ENCODE measurements at places on chromosomes 2 and 18.
A peak's percentile ranks its signal among the peaks of the same experiment; 100 is the strongest.

DNA sequence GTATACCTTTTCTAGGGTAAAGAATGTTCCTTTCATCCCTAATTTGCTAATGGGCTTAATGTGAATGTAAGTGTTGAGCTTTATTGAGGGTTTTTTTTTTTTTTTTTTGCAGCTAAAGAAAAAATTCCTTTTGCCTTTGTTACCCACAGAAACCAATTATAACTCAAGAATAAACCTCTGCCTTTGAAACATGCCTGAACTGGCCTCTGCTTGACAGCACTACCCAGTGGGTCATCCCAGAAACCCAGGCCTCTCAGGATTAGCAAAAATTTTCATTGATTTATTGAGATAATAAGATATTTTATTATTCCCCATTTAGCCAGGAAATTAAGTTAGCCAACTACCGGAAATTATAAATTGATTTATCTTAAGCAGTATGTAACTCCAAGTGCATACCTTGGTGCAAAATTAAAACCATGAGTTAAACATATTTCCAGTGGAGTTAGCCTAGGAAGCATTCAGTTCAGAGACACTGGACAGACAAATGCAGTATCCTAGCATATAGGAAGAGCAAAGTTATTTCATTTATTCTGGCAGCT lies 67.0 kb upstream of the RASGRP3 start:
- no peak for DNase-seq

GRCh38 chr2:234512884-234513669 lies 16.2 kb upstream of the ARL4C start:
- DNase-seq, result no peak

DNA sequence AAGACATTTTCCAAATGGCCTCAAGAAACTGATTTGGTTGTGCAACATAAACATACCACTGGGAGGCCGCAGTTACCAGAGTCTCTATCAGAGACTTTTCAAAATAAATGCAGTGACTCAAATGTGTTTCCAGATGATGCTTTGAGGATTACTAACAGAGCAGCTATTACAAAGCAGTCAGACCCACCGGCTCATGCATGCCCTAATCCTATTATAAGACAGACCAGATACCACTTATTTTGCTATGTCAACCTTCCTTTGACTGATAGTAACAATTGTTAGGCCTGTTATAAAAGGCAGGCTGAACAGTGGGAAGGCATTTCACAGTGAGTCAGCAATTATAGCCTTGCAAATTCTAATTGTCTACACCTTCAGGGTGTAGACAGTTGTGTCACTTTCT lies 217.7 kb downstream of the LRRTM1 start:
- no peak for DNase-seq

GRCh38 chr2:10433264-10433946 lies 14.7 kb downstream of the ODC1 start:
- DNase-seq, result no peak

DNA sequence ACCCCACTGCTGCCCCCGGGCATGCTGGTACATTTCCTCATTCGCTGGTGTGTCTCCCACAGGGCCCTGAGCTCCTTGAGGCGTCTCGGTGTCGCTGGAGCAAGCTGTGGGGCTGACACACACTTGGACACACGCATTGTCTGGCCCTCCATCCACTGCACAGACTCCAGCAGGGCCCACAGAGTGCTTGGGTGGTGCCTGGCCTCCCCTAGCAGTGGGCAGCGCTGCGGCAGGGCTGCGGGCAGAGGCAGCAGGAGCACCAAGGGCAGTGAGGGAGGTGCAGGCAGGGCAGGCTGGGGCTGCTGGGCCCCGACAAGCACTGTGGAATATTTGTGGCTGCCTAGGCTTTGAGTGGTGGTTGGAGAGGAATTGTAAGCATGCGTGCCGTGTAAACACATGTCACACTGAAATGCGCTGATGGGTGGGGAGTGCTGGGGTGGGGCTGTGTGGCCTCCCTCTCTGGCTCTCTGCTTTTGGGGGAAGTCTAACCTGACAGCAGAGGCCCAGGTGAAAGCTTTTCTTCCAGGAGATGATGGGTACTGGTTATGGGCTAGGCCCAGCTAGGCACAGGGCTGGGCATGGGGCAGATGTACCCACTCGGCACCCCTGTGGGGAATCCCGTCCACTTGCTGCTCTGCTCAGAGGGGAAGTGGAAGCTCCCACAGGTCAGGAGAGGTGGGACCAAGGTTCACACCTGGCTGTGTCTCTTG lies 55.5 kb upstream of the HS6ST1 start:
- DNase-seq, result no peak

- DNase-seq, result no peak
These were observed 49.8 kb downstream of the SPATS2L start for GRCh38 chr2:200356321-200356720.

DNA sequence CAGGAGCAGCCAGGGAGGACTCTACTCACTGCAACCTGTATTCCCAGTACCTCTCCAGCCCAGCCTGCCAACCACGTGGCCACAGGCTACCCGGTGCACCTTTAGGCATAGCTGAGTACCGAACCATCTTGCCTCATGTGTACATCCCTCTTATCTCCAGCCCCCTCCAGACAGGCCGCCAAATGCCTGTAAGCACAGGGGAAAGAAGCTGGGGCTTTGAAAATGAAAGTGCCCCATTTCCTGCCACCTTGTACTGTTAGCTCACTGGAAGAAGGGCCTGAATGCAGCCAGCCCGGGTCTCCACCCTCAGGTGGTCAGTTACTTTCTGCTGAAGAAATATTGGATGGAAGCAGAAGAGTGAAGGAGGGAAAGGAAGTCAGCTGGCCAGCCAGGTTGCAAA lies 27.2 kb upstream of the RFX8 start:
- DNase-seq, result no peak

GRCh38 chr2:39549718-39550464 lies 112.8 kb upstream of the MAP4K3 start:
- no peak for DNase-seq

DNA sequence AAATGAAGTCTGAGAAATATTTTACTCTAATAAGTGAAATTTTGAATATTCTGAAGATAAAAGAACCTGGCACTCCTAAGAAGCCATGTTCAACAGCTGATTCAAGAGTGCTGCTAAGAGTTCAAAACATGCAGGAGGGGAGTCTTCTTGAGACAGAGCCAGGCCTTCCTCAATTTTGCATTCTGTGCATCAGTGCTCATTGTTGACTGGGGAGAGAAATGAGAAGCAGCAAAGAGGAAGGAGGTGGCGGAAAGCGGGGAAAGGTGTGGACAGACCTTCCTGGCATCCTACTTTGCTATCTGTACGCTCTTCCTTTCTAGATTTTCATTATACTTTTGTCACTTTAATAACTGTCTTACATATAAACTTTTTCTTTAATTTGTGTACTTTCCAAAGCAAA lies 29.7 kb upstream of the TXNDC2 start:
- no peak for DNase-seq

DNA sequence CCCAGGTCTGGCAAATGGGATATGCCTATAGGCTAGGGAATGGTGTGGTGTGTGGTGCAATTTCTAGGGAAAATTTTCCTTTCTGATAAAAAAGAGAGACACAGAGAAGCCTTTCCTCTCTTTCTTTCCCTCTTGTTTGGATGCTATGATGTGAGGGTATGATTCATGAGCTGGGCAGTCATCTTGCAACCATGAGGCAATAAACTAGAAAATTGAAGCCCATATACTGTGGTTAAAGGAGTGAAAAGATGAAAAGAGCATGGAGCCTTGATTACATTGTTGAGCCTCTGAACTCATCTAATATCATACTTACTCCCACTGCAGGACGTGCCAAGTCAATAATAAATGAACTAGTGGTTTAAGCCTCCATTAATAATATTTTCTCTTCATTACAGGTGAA lies 215.6 kb downstream of the HAUS1 start:
- DNase-seq, result no peak

- DNase-seq, result no peak
These were observed 34.0 kb downstream of the NAPG start for GRCh38 chr18:10559553-10560451.

GRCh38 chr2:122754561-122754960 lies 999.1 kb downstream of the TSN start:
- no peak for DNase-seq

DNA sequence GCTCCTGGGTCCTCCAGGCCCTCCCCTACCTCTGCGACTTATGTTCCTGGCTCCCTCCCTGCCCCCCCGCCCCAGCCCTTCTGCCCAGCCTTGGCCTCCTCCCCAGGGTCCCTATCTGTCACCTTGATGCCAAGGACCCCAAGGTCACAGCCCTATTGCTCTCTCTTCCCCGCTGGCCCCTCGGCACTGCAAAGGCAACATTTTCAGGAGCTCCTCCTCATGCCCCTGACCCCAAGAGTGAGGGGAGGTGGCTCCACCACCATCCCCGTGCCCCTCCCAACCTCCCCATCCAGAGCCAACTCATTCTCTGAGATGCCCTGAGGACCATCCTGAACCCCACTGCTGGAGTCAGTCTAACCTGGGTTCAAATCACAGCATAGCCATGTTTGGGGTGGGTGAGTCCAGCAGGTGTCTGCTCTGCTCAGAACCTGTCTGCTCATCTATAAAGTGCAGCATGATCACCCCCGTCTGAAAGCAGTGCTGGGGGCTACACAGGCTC lies 11.7 kb downstream of the LIMS2 start:
- DNase-seq, result no peak

DNA sequence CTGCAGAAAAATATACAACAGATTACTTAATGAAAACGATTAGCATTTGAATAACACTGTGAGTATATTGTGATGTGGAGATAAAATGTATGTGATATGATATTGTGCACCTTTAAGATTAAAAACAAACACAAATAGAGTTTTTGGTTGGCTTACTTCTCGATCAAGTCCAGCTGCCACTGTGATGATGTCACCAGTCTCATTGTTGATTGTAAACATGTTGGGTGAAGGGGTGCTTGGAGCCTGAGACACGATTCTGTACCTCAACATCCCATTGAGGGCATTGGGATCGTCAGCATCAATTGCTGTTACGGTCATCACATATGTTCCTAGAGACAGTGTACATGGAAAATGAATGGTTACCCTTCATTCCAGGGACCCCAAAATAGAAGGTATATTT lies 174.1 kb downstream of the CDH2 start:
- no peak for DNase-seq

DNA sequence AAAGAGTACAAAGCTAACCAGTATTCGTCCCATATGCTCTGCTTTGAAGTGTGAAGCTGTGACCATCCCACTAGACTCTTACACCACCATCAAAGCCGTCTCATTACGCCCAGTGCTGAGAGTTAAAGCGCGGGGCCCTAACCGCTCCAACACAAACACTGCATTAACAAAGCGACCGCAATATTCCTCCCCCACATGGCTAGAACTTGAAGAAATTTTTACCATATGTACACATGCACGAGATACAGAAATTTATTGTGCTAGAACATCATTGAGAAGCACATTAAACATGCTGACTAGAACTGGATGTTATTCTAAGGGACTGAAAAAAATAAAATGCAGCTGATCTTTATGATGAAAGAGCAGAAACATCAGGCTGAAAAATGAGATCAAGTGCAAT lies 20.5 kb downstream of the FTCDNL1 start:
- DNase-seq, result no peak

DNA sequence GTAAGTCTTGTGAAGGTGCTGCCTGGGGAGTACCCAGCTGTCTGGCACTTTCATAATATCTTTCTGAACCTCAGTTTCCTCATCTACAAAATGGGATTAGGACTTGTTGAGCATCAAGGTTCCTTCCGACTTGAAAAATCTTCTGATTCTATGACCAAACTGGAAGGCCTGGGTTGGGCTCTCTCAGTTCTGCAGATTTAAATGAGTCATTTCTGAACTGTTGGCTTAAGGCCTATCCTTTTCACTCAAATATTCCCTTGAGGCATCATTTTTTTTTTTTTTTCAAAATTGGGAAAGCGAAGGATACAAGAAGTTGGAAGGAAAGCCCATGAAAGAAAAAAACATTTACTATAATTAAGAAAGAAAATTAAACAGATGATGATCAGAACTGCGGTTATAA lies 40.8 kb upstream of the CYP1B1 start:
- no peak for DNase-seq

DNA sequence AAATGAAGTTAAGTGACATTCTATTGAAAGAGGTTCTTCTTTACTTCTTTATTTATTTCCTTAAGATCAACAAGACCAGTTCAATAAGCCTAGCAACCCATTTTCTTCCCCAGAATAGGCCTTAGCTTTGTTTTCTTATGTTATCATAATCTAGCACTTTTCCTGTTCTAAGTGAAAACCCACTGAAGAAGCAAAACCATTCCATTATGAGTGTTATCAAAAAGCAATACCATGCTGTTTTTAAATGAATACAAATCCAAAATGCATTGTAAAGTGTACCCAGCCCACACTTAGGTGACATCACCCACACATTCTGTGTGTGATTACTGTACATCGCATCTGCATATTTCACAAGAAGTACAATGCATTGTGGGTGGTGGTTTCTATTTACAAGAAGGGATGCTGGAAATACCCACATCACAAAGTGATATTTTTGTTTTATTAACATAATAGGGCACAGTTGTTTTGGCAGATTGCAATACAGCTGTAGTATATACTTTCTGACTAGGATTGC lies 679.5 kb downstream of the KCNJ3 start:
- no peak for DNase-seq

GRCh38 chr2:139099721-139100120 lies 319.5 kb upstream of the NXPH2 start:
- no peak for DNase-seq

DNA sequence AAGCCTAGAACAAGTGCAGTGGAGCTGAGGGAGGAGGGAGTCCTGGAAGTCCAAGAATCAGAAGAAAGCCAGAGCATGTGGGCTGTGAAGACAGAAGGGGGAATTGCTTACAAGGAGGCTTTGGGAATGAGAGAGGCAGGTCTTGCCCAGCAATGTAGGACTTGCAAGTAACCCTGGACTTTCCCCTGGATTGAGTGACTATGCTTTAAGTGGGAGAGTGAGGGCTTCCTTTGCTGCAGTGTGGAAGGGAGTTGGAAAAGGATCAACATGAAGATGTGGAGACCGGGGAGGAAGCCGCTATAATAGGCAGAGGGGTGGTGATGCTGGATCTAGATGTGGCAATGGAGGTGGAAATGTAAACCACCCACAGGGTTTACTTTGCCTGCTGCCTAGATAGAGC lies 13.8 kb upstream of the SCYGR1 start:
- DNase-seq, result no peak

GRCh38 chr2:148603562-148603920 lies 41.0 kb upstream of the EPC2 start:
- DNase-seq, result no peak

DNA sequence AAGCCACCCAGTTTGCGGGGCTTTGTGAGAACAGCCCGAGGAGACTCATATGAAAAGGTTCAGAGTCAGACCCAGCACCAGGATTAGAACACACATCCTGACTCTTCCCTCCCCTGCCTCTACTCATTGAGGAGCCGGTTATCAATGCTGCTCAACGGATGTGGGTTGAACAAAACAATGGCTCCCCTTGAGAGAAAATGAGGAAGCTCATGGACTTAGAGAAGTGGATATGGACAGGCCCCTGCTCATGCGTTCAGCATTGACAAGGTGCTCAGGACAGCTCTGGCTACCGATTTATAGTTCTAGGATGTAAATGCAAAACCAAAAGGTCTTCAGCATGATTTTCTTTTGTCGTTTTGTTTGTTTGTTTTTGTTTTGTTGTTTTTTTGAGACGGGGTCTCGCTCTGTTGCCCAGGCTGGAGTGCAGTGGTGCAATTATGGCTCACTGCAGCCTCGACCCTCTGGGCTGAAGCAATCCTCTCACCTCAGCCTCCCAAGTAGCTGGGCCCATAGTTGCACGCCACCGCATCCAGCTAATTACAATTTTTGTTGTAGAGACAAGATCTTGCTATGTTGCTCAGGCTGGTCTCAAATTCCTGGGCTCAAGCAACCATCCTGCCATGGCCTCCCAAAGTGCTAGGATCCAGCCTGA lies 32.0 kb upstream of the AGAP1 start:
- DNase-seq, result no peak

GRCh38 chr2:185628985-185629384 lies 109.6 kb upstream of the FSIP2 start:
- DNase-seq, result peak; percentile 50
